ENCODE measurements at places on chromosomes 11 and 22.
A peak's percentile ranks its signal among the peaks of the same experiment; 100 is the strongest.

DNA sequence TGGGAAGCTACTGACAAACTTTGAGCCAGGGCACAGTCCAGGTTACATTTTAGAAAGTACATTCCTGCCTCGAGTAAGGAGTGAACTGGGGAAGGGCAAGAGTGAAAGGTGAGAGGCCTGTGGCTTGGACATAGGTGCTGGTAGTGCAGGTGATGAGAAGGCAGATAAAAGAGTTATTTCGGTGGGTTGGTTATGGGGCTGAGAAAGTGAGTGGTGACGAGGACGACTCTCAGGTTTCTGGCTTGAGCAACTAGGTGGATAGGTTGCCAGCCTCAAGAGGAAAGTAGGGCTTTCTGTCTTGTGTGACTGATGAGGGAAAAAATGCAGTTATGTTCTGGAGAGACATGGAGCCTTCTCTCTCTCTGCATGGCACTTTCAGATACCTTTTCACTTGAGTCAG is 3.7 kb downstream of the POLR2F start:
- DNase-seq, result no peak

- DNase-seq, result no peak
These were observed 2.6 kb downstream of the PGGHG start for GRCh38 chr11:291281-292210.

- DNase-seq, result no peak
These were observed 17.6 kb downstream of the FDX1 start for GRCh38 chr11:110447343-110447742.

- no peak for DNase-seq
These were observed 148.3 kb upstream of the RASSF10 start for GRCh38 chr11:12860827-12861226.

DNA sequence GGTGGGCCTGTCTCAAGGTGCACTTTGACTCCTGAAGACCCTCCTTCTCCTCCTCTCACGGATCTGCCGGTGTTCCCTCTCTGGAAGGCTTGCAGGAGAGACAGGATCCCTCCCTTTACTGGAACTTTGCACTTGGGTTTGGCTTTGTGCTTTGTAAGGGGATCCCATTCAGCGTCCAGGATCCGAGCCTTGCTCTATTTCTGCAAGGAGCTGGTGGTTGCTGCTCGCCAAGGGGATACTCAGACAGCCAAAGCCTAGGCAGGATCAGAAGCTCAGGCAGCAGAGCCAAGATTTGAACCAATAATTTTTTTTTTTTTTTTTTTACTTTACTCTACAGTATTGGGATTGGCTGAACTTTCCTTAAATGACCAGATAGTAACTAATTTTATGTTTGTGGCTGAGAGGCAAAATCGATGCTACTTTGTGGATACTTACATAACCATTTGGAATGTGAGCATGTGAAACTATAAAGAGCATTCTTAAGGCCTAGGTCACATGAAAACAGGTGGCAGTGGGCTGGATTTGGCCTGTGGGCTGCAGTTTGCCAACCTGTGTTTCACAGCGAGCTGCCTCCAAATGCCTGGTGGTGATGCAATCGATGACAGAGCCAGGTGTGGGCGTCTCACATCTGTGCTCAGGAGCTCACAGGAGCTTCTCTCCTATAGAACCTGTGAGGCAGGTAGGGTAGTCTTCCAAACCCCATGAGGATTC is 25.2 kb downstream of the BCR start:
- no peak for DNase-seq

DNA sequence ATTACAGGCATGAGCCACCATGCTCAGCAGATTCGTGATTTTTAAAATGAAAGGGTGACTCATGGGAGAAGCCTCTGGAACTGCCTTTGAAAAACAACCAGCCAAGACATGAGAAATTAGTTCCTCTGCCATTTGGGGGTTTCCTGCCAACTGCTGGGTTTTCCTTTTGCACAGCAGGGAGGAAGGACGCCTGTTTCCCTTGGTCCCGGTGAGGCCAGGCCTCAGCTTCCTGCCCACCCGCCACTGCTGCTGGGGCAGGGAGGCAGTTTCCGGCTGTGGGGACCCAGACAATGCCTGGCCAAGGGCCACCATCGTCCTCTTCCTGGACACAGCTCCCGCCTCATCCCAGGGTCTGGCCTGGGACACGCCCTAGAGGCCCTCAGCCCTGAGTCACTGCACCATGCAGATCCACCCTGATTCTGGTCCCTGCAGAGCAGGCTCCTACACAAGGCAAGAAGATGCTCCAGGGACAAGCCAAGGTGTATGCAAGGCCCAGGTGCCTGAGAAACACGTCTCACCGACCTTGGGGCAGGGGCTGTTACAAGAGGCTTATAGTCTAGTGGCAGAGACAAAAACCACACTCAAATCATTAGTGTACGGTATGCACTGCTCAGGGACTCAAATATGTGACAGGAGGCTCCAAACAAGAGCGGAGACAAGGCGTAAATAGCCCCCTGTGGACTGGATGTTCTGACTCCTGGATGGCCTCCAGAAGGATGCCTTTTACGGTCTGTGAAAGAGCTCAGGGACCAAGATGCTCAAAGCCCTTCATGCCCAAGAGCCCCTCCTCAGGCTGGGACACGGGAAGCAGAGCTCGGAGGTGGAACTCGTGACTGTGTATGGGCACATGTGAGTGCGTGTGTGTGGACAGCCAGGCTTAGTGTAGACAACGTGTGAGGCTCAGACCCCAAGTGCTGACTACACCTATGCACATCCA is 10.0 kb downstream of the PPM1F start:
- DNase-seq, result no peak

GRCh38 chr11:36164506-36165250 is 124.5 kb downstream of the COMMD9 start:
- no peak for DNase-seq

DNA sequence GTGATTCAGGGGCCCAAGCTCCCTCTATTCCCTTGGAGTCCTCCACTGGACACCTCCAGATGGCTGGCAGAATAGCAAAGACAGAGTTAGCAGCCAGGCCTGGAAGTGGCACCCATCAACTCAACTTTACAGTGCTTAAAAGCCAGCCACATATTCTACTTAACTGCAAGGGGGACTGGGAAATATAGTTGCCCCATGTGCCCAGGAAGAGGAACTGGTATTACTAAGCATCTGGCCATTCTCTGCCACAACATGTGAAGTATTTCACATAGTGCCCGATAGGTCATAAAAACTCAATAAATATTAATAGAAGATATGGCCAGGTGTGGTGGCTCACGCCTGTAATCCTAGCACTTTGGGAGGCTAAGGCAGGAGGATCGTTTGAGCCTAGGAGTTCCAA is 5.5 kb upstream of the IL10RA start:
- no peak for DNase-seq

- no peak for DNase-seq
These were observed 4.0 kb downstream of the ANKRD13D start for GRCh38 chr11:67293090-67293489.

- no peak for DNase-seq
These were observed 552 bp downstream of the RIN1 start for GRCh38 chr11:66335531-66336233.

DNA sequence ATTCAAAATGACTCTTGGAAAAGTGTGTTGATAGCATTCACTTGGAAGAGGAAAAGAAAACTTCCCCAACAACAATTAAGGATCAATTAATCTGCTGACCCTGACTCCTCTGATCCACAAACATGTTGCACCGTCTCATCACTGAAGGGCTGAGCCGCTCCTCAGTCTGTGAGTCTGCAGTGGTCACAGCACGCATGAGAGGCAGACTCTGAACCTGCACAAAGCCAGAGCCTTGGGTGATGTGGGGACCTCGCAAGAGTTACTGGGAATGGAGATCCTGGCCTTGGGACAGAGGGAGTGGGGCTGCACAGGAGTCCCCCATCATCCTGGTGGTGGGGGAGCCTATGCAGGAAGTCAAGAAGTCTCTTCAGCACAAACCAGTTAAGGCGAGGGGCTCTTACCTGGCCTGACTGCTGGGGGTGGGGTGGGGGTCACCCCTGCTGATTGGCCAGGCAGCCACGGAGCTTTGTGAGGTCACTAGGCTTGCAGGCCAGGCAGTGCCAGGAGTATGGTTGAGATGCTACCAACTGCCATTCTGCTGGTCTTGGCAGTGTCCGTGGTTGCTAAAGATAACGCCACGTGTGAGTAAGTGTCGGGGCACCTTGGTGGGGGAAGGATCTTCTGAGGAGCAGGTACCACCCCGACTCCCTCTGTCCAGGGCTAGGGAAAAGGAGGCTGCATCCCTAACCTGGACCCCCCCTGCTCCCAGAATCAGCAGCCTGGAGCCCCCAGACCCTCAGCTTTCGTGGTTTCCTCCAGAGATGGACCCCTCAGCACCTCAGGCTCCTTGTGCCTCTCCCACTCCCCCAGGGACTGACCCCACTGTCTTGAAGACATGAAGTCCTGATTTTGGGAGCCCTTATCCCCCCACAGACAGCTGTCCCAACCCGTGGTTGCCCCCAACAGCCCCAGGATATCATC is at the start of gene ACR:
TSS of gene ACR (plus strand) at position 477 of the 921 bp plus-strand sequence. CDS start at position 509, 32 bp downstream.
- no peak for DNase-seq

DNA sequence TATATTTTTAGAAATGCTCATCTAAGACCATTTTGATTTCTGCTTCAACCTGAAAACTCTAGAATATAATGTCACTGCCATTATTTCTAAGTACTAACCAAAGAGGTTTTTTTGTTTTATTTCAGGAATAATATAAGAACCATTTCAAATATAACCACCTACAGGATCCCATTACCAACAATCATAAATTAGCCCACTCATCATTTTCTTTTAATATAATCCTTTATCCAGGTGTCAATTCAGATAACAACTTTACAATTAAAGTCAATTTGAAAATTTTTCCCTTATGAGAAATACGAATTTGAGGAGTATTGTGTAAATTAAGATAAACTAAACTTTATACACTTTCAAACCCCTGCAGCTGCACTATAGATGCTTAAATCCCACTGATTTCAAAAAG is 1043.0 kb upstream of the CNTN5 start:
- DNase-seq, result no peak

DNA sequence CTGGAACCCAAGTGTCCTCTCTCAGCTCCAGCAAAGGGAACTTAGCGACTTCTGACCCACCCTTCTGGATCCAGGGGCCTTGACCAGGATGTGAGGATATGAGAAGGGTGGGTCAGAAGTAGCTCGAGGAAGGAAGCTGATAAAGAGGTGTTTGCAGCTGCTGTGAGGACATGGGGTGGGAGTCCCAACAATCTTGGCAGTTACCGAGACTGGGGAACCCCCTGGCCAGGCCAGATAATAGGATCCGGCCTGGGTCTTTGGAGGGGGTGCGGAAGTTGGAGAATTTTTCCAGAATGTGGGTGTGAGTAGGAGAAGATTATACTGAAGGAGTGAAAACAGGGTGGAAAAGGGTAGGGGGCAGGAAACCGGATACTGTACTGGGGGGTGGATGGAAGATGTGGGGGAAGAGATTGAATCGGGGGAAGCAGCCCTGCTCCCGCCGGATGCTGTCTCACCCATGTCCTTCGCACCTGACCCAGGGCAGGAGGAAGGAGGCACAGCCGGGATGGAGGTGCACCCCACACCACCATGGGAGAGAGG is 2.8 kb upstream of the MCAM start:
- no peak for DNase-seq

DNA sequence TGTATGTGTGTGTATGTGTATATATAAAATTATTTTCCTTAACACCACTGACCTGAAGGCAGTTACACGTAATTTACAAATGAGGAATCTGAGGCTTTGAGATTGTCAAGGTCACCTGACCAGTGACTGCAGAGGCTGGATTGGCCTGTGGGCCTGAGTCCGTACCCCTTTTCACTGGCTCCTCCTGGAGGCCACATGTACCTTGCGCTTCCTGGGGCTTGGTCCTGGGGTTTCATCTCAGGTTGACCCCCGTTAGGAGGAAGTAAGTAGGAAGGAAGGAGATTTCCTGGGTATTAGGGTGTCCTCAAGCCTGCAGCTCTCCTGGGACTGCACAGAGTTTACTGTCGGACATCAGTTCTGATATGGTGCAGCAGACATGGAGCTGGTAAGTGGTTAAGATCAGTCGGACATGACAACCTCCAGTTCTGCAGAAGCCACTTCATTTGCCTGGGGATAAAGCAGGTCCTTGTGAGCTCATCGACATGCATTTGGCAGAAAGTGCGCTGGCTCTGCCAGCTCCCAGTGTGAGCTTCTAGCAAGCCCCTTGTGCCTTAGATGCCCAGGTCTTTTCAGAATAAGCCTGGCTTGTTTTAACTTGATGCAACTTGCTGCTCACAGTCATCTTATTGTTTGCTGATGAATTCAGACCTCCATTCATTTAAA is 36.6 kb downstream of the ST3GAL4 start:
- DNase-seq, result no peak

DNA sequence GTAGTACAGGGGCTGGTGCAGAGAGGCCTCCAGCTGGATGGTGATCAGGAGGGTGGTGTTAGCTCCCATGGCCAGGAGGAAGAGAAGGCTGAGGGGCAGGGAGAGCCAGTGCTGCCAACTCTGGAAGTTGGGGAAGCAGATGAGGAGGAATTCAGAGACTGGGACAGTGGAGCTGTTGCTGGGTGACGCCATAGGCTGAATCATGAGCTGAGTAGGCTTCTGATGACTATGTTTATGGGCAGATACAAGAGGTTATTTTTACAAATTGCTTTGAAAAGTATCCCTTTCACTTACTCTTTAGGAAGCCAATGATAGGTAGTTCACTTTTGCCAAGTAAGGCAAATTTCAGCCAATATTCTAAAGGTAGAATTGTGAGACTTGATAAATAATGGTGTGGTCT is 3.1 kb downstream of the OR56A1 start:
- DNase-seq, result no peak

GRCh38 chr22:37282385-37282677 is at the start of gene CYTH4:
CYTH4 (plus strand) TSS chr22:37282508; CDS start chr22:37282570, 62 bp downstream.
- DNase-seq, result peak; percentile 71

DNA sequence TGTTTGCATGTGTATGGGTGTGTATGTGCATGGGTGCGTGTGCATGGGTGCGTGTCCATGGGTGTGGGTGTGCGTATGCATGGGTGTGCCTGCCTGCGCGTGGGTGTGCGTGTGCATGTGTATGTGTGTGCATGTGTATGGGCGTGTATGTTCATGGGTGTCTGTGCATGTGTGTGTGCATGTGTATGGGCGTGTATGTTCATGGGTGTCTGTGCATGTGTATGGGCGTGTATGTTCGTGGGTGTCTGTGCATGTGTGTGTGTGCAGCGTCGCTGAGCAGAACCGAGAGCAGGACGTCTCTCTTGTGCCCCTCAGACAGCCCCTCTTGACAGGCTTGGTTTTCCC is 13.9 kb downstream of the IL17REL start:
- DNase-seq, result no peak

DNA sequence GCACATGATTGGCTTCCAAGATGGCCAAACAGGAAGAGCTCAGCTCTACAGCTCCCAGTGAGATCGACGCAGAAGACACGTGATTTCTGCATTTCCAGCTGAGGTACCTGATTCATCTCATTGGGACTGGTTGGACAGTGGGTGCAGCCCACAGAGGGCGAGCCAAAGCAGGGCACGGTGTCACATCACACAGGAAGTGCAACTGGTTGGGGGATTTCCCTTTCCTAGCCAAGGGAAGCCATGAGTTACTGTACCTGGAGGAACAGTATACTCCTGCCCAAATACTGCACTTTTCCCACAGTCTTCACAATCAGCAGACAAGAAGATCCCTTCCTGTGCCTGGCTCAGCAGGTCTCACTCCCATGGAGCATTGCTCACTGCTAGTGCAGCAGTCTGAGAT is 131.2 kb downstream of the DLG2 start:
- DNase-seq, result no peak

GRCh38 chr11:95363164-95363563 is 132.2 kb upstream of the SESN3 start:
- no peak for DNase-seq

GRCh38 chr11:124346311-124346955 is 26.4 kb upstream of the OR8D2 start:
- no peak for DNase-seq

All from stimulated activated CD4-positive, alpha-beta T cell treated with anti-CD3 and anti-CD28 coated beads, Interleukin-1b, Interleukin-23, amount 100 ng/mL, for 4 hours (primary cell).